ENCODE measurements at places on chromosomes 5 and 9. TPM values are rescaled to one million over a fixed set of nuclear protein-coding genes. Genes with fewer than 3 reads are reported as not detected.

The PCDHGA6 gene
- total RNA-seq = 1.3 TPM

The PCA3 gene
- total RNA-seq = 1.2 TPM

The TMEM232 gene
- total RNA-seq = 0.39 TPM

The PELO gene
- 18.4 TPM for total RNA-seq

The TAS2R1 gene
- not detected for total RNA-seq

The SPATA9 gene
- total RNA-seq = 0.11 TPM

The HAVCR2 gene
- total RNA-seq = 0.07 TPM

The GNA14 gene
- total RNA-seq = 3.2 TPM

The AMBP gene
- total RNA-seq = not detected

The EQTN gene
- total RNA-seq = not detected

The SLC6A18 gene
- total RNA-seq = not detected

The FAM81B gene
- total RNA-seq = 0.20 TPM

The PRRT1B gene
- not detected for total RNA-seq

The STPG3 gene
- total RNA-seq = not detected

The CCNI2 gene
- total RNA-seq = 0.04 TPM

All from pulmonary artery endothelial cell (primary cell).